NCI-H1048 (cell line): ENCODE measurements at places on chromosomes 1 and 21.

- DNase-seq: no peak
Observed at GRCh38 chr1:5645135-5645399, 347.2 kb downstream of the NPHP4 start.

DNA sequence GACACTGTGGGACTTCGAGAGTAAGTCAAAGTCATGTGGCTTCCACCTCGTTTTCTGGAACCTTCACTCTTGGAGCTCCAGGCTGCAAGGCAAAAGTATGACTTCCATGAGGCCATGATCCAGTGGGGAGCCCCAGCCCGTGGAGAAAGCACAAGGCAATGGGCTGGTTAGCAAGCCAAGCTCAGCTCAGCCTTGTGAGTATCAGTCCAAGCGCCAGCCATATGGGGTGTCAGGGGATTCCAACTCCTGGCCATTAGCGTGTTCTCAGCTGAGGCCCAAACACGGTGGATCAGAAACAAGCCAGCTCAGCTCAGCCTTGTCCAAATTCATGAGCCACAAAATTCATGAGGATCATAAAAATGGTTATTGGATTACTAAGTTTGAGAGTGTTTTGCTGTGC, 261.0 kb downstream of the RHOU start:
- DNase-seq: no peak

DNA sequence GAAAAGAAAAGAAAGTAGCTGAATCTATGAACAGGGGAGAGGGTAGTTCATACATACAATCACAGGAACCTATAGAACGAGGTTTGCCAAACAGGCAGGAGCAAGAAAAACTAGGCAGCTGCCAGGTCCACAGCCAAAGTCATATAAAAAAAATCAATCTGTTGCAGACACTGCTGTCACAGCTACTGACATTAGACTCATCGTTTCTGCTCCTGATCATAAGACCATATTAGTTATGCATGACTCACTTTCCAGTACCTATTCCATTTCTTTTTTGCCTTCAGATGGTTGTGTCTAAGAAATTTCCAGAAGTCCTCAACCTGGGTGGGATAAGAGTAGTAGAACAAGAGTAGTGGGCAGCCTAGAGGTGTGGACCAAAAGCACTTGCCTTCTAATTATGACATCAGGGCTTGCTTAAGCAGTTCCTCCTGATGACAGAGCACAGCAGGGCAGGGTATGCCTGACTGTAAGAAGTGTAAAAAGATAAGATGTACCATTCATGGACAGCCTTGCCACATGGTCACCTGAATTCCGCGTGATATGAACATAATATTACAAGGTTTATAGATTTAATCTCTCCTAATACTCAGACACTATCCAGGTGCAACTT, 323.2 kb upstream of the SGIP1 start:
- no peak for DNase-seq

- DNase-seq: no peak
Observed at GRCh38 chr1:200850554-200850953, 22.2 kb upstream of the GPR25 start.

DNA sequence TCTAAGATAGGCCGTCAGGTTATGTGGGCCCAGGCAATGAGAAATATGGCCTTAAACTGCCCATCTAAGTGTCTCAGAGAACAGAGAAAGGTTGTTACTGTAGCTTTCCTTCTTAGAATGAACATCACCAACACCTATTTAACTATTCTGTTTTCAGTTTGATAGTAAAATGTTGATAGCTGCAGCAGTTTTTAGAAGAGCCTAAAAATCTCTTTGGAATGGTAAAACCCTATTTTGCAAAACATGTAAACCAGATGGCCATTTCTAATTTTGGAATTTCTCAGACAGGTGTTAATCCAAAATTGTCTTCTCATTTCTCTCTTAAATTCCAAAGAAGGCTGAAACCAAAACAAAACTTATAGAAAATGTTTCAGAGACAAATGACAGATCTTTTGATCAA, 57.5 kb downstream of the DIPK1A start:
- no peak for DNase-seq

GRCh38 chr21:36734367-36735200, 35.7 kb downstream of the SIM2 start:
- no peak for DNase-seq

DNA sequence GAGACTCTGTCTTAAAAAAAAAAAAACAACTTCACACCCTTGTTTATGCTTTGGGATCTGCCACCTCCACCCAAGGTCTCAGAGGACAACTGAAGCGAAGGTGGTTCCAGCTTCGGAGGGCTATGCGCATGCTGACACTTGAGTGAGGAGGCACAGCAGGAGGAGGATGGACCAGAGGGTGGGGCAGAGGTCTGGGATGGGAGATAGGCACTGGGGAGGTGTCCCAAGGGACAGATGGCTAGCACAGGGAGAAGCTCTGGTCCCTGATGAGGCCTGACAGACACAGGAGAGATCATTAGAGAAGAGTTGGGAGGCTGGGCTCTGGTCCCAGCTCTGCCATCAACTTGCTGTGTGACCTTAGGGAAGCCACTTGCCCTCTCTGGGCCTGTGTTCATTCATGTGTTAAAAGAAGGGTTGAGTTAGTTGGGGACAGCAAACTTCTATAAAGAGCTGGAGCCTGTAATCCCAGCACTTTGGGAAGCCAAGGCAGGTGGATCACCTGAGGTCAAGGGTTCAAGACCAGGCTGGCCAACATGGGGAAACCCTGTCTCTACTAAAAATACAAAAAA, 16.8 kb downstream of the E2F2 start:
- no peak for DNase-seq

- no peak for DNase-seq
Observed at GRCh38 chr1:190940951-190941350, 463.3 kb upstream of the BRINP3 start.

DNA sequence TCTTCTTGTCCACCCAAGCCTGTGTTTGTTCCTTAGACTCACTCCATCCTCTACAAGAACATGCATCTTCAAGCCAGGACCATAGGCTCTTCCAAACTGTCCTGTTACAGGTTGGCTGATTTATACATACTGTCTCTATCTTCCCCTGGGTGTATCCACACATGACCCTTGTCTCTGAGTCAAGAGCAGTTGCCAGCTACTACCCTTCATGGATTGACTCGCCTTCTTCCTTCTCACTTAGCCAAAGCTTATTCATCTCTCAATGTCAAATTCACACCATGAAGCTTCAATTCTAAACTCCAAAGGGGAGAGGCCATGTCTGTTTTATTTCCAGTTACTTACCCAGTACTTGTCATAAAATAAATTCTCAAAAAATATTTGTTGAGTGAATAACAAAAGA, 64.1 kb upstream of the CACHD1 start:
- DNase-seq: no peak

GRCh38 chr1:114468710-114469468, 42.1 kb downstream of the TRIM33 start:
- no peak for DNase-seq

DNA sequence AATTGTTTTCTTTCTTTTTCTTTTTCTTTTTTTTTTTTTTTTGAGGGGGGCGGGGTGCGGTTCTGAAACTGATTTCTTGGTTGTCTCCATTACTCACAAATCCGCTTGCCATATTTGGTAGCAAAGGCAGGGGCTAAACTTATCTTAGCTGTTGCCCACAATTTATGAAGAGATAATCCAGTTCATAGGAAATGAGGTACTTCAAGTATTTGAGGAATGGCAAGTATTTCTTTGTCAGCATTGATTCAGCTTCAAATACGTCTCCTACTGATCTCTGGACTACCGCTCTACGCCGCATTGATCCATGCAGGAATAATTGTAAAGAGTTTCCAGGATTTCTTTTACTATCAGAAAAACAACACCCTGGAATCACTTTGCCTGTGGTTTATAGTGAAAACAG, 289.2 kb upstream of the DPYD start:
- DNase-seq: no peak

- no peak for DNase-seq
Observed at GRCh38 chr1:205505791-205506190, 1.3 kb downstream of the CDK18 start.
